ENCODE measurements at places on chromosomes 4 and X.

DNA sequence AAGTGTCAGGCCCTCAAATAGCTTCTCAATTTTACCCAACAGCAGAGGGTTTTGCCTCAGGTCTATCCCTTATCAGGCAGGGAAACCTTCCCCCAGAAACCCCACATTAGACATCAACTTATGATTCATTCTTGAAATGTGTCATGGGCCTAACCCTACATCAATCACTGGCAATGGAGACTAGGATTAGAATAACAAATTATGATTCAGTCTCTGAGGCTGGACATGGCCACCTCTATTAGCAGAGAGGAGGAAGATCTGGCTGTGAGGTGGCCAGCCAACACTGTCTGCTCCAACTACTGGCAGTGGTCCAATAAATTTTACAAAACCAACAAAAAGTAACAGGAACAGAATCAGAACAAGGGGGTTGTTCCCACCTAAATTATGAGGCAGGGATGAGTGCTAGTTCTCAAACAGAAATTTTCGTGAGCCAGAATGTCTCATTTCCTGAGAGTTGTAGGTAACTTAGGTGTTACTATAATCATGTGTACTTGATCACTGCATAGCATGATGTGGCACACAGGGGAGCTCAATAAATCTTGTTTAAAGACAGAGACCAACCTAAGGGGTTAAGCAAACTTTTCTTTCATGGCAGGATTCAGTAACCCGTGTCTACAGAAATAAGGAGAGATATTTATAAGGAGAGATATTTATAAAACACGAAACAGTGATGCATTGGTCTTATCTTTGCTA is 126.8 kb downstream of the NFKB1 start:
- DNase-seq = peak; percentile 86

GRCh38 chr4:38015886-38016515 is 55.8 kb downstream of the PTTG2 start:
- DNase-seq = peak; percentile 26

DNA sequence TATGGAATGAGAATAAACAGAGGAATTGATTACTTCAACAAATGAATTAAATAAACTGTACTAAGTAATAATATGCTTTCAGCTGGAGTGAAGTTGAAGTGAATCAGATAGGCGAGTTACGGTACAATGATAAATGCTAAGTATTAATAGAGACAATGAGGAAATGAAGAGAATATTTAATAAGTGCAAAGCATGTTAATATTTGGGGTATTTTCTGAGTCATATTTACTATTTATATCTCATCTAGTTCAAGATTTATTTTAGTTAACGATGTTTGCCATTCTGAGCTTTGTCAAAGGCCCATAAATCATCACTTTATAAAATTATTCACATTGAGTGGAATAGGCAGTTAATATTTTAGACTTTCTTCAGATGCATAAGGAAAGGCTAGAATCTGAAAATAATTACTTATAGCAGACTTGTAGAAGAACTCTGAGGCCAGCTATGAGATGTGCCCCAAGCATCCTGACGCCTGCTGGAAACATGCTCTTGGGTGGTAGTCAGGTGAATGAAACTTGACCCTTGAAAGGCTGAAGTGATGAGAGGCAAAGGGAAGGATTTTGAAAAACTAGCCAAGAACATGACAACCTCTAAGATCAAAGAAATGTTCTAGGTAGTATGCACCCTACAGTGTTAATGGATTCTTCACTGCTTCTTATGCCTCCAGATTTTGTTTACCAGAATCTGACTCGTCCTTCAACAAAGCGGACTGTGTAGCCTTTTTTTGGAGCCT is 133.8 kb upstream of the STIM2 start:
- no peak for DNase-seq

- DNase-seq = no peak
Measured at GRCh38 chr4:154417373-154417673, 74.3 kb downstream of the DCHS2 start.

DNA sequence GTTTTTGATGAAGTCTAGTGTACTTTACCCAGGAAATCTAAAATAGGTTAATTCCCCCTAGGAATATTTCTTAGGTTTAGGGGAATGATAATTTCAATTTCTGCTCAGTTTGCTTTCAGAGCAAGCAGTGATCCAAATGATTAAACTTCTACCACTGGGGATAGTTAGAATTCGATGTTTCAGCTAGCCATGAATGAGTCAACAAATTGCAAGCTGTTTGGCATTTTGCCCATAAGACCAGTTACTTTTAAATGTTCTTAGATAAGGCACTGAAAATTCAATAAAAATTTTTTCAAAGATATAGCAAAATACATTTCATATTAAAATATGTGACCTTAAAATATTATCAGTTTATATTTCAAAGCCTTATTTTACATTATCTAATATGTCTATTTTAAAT is 993.6 kb downstream of the ARAP2 start:
- peak; percentile 1 for DNase-seq

GRCh38 chr4:48409203-48409602 is 67.9 kb downstream of the SLAIN2 start:
- no peak for DNase-seq

DNA sequence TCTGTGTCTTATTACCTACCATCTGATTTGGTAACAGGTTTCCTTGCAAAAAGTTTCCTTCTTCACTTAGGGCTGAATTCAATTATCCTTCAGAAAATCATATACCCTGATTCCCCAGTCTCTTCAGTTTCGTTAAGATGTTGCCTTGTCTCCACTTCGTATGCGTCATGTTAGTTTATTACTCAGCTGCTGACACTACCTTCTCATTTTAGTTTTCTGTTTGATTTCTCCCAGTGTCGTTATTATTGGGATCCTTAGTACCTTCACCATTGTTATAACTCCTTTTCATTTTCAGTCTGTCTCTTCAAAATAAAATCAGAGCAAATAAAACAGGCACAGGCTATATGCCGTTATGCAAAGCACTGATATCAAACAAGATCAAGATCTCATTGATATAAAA is 87.5 kb upstream of the RBPJ start:
- no peak for DNase-seq

GRCh38 chr4:152535360-152535902 is 461 bp downstream of the FBXW7 start:
- DNase-seq = no peak

DNA sequence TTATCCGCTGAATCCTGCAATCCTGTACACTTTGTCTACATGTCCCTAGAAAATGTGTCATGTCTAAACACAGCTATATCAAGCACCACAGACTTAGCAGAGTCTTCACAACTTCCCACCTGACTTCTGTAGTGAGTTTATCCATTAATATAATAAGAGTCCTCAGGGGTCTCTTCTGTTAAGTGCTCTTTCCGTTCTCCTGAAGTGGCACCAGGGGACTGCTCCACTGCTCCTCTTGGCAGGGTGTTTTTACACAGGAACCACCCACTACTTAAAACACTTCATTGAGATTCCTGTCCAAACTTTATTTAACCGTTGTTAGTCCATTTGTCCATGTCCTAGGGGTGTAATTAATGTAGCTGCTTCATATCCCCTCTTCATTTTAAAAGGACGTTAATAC is 1000.4 kb downstream of the STPG2 start:
- DNase-seq = no peak

GRCh38 chrX:84956304-84956703 is 47.4 kb upstream of the APOOL start:
- peak; percentile 0 for DNase-seq

DNA sequence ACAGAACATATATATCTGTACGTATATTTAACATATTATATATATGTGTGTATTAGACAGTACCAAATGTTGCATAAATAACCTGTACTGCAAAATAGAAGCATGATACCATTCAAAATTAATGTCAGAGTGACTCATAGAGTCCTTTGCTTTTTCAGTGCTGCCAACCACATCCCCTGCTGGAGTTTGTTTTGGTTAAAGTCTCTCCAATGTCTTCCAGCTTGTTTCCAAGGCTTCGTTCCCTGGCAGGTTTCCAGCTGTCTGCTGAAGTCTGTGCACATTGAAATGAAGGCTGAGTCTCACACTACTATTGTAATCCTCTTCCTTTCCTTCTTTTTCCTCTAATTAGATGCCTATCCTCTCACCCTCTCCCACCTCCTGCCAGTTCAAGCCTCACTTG is 14.9 kb downstream of the NRK start:
- peak; percentile 92 for DNase-seq

DNA sequence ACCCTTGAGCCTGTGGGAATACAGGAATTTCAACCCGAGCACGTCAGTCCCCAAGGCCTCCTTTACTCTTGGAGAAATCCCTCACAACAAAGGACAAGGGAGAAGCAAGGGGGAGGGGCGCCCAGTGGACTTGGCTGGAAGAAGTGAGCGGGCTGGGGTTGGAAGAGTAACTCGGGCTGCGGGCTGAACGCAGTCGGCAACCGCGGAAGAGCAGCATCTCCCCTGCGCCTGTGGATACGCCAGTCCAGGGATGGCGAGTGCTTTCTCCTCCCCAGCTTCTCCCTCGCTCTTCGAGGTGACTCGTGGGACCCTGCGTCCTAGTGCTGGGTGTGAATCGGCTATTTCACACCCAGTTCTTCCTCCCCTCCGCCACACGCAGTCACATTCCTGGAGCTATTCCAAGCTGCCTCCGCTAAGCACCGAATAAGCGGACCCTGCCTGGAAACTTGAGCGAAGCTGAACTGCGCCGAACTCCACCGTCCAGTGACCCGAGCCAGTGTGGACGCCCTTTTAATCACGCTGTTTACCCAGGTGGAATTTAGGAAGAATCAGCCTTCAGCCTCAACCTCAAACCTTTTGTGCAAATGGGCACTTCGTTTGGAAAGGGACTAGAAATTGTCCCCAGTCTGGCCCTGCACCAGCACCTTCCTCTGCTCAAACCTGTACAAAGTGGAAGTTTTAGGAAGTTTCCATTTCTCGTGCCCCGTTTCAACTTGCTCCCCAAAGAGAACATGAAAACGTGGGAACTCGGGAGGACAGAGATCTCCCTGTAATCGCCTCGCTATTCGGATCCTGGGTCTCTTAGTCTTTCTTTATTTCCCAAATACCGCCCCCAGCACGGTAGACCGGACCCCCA is 64.3 kb upstream of the WDR17 start:
- peak; percentile 27 for DNase-seq

DNA sequence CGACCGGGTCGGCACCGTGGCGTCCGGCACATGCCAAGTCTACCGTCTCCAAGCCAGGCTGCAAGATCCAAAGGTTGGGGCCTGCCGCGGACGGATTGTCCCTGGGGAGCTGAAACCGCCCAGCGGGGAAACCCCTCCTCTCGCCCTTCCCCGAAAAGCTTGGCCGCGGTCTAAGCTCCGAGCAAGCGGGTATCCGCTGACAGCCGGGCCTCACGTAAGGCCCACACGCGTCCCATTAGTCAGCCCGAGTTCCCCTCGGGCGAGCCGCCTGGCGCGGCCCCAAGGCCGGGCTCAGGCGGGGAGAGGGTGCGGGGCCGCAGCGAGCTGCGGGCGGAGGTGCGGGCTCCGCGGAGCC is 6.8 kb upstream of the BCOR start:
- peak; percentile 65 for DNase-seq

All from fibroblast of upper back skin (primary cell).